ENCODE measurements at places on chromosomes 1 and 21. TPM values are rescaled to one million over a fixed set of nuclear protein-coding genes. Genes with fewer than 3 reads are reported as not detected.

NES gene
- 43.2 TPM for total RNA-seq

C1orf226 gene
- 0.82 TPM for total RNA-seq

SMPDL3B gene
- total RNA-seq = 0.82 TPM

IL10 gene
- 0.41 TPM for total RNA-seq

C1orf94 gene
- total RNA-seq = under 0.01 TPM

GABRD gene
- total RNA-seq = 2.0 TPM

KRTAP12-4 gene
- not detected for total RNA-seq
